Nephron progenitor cell (in vitro differentiated cells): ENCODE measurements at places on chromosomes 7 and 10.
A peak's percentile ranks its signal among the peaks of the same experiment; 100 is the strongest.

DNA sequence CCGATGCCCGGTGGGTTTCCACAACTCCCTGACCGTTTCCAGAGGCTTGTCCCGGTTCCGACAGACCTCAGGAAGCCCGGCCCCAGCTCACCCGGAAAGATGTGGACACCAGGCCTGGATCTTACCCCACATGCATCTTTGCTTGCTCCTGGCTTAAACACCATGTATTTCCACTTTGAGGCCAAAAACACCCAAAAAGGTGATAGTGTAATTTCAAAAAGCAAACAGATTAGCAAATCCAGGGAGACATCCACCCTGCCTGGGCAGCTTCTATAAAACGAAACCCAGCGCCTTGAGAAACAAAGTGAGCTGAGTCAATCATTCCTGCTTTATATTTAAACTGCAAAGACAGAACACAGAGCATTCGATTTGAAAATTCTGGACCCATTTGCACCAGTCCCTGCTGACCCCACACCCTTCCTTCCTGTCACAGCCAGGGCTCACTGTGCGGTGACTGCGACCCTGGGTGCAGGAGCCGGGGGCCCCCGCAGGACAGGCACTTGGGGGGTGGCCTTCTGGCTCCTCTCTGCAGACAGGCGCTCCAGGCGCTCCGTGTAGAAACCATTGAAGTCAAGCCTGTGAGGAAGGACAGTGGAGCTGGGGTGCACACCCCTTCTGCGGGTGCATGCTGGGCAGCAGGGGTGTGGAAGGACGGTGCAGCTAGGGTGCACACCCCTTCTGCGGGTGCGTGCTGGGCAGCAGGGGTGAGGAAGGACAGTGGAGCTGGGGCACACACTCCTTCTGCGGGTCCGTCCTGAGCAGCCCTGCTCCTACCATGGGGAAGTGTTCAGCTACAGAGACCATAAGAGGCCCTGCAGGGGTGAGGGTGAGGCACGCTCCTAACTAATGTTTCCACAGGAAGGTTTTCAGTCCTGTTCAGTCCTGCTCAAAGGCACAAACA, 2.9 kb upstream of the ADAM8 start:
- no peak for DNase-seq

- DNase-seq, result no peak
These were observed 86.2 kb upstream of the ANLN start for GRCh38 chr7:36303202-36304098.

DNA sequence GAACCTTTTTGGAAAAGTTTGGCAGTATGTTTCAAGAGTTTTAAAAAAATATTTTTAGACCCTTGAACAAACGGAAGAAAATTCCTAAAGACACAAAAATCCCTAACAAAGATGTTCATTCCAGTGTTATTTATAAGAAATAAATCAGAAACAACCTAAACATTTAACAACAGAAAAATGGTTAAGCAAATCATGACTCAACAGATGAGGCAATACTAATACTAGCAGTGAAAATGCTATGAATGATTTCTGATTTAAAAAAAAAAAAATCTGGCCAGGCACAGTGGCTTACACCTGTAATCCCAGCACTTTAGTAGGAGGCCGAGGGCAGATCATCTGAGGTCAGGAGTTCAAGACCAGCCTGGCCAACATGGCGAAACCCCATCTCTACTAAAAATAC, 61.0 kb downstream of the ARHGAP12 start:
- DNase-seq, result no peak

GRCh38 chr7:885261-885892, 9.0 kb downstream of the GET4 start:
- no peak for DNase-seq

DNA sequence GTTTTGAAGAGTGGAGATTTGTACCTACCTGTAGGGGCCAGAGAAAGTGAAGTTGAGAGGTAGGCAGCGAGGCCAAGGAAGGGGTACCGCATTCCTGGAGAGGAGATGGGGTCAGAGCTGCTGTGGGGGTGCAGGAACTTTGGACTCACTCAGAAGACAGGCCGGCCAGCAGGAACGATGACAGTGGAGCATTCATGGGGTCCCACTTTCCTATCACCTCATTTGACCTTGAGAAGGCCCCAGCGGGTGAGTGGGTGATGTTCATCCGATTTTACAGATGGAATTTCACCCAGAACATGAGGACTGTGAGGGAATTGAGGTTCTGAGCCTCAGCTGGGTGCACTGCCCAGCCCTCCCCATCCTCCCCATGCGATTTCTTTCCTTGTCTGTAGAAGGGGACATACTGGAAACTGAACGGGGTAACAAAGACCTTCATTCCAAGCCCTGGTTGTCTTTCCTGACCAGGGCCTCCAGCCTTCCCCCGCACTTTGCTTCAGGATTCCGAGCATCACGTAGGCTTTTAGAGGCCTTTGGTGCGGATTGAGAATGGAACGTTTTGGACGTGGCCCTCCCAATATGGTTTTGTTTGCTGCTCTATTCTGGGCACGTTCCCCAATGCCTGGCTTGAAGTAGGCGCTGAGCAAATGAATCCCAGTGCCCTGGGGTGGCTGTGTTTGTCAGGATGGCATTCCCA, 87.3 kb downstream of the ADCY1 start:
- DNase-seq, result no peak

- no peak for DNase-seq
These were observed 20.6 kb upstream of the OR2AE1 start for GRCh38 chr7:99897322-99898022.

GRCh38 chr10:131676800-131677421, 223.9 kb upstream of the PPP2R2D start:
- peak; percentile 35 for DNase-seq

GRCh38 chr7:104951546-104951945, 62.5 kb upstream of the KMT2E start:
- no peak for DNase-seq
